ENCODE measurements at places on chromosomes 16 and 17. TPM values are rescaled to one million over a fixed set of nuclear protein-coding genes. Genes with fewer than 3 reads are reported as not detected.

DNA sequence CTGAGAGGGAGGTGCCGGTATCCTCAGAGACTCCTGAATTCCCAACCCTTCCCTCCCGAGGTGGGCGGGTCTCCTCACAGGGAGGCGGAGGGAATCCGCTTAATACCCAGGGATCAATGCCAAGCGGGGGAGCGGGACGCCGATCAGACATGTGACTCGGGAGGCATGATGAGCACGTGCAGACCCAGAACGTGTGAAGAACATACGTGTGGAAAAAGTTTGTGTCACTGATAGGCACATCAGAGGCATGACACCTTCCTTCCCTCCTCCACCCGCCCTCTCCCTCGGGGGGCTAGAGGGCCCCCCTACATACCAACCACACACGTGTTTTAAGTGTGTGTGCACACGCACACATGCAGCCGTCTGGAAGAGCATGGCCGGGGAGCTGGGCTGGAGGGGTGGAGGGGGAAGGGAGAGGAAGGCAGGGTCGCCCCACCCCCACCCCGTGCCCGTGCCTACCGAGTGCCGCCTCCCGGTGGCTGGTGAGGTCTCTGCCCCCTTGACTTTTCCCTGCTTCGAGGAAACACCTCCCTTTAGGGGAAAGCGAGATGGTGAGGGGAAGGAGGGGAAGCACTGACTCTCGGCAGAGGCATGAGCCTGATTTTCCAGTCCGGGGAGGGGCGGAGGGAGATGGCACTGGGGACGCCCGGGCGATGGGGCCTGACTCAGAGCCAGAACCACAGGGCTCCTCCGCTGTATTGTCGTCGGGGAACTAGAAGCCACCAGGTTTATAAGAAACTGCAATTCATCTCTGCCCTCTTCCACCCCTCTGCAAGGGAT is 12.1 kb upstream of the TBX21 start:
- no peak for DNase-seq

DNA sequence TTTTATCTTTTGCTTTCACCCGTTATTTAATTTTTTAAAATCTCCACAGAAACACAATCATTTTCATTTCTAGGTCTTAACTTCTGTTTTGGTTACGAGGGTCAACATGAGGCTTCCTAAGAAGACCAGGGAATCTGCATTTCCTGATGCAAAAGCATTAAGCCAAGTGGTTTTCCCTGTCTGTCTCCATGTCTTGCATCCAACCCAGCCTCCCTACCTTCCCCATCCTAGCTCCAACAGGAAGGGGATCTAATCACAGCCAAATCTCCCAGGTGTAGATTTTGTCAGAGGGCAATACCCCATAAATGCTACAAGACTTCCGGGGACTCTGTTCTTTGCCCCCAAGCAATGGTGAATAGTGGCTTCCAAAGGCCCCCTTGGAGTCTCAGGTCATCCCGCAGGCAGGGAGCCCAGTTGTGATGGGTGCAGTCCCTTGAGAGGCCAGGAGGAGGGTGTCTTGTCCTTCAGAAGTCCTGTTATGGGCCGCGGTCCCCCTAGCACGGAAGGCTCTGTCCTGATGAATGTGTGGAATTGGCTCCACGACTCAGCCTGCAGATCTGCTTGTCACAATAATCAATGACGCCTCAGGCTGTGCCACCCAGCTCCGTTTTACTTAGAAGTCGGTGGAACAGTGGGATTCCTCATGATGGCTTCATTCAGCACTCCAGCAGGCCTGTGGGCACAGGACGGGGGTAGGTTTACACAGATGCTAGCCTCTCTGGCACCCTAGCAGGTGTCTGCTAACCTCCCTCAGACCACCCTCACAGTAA is 141.1 kb downstream of the RGS9 start:
- no peak for DNase-seq

DNA sequence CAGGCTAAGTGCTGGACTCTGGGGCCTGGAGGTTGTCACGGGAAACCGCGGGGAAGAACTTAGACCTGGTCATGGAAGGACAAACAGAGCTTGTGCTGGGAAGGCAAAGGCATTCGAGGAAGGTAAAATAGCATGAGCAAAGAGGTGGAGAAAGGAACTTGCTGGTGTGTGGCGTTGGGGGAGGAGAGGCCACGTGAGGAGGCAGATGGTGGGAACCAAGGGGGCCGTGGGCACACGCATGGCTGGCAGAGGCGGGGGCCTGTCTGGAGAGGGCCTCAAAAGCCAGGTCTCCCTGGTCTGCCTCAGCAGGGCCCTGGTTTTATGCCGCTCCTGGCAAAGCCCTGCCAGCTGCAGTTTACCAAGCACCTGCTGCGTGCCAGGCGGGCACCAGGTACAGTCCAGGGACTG is 15.3 kb downstream of the CORO7 start:
- DNase-seq: no peak

DNA sequence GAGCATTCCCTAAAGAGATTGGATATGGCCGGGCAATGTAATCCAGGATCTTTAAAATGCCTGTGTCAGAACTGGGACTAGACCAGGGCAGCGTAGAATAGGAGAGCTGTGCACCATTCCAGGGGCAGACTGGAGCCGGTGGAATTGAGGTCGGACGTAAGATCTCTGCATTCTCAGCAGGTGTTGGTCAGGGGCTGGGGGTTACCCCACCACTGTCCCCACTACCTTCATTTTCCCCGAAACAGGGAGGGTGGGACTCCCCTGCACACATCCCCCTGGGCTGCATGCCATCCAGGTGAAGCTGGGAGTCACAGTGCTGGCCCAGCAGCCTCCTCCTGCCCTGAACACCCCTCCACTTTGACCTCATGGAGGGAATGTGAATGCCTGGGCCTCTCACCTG is 17.8 kb downstream of the OSBPL7 start:
- no peak for DNase-seq

The RGS11 gene
- polyA plus RNA-seq: not detected

DNA sequence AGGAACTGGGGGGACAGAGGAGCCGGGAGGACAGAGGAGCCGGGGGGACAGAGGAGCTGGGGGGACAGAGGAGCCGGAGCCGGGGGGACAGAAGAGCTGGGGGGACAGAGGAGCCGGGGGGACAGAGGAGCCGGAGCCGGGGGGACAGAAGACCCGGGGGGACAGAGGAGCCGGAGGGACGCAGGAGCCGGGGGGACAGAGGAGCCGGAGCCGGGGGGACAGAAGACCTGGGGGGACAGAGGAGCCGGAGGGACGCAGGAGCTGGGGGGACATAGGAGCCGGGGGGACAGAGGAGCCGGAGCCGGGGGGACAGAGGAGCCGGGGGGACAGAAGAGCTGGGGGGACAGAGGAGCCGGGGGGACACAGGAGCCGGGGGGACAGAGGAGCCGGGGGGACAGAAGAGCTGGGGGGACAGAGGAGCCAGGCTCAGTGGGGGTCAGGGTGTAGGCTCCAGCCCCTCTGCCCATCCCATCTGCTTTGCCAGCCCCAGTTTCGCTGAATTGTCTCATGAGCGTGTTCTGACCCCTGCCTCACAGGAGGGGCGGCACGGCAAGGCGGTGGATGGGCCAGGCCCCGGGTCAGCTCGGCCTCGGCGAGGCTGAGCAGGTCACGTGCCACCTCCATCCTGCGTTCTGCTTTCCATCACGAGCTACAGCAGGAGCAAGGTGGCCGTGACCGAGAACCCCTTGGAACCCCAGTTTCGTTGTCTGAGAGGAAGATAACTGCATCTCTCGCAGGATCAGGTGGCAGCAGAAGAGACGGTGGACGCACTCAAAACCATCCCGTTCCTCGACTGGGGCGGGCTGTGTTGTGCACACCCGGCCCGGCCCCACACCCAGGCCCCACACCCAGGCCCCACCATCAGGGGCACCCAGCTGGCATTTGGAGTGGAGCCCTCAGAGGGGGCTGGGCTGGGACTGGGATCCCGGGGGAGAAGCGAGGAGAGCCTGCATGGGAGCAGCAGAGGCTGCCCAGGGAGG is 26.1 kb upstream of the CBFA2T3 start:
- no peak for DNase-seq

- DNase-seq: no peak
Observed at GRCh38 chr16:55496509-55497145, 12.2 kb upstream of the LPCAT2 start.

DNA sequence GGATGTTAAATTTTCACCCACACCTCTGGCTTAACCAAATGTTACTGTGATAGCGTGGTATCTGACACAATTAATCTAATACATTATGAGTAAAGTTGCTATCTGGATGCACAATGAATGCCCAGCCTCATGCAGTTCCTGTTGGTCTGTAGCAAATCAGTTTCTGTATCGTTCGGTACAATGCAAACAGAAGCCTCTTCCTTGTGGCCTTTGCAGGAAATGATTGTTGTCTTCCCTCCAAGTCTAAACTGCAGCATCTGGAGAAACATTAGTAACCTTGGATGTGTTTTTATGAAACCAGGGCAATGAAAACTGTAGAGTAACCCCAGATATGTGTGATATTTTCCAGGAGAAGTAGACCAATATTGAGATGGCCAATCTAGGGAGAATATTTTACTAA is 46.8 kb downstream of the CYB561 start:
- no peak for DNase-seq

Measured in naive B cell (primary cell).